Motor neuron (in vitro differentiated cells): ENCODE measurements at places on chromosomes 7 and 10. TPM values are rescaled to one million over a fixed set of nuclear protein-coding genes. Genes with fewer than 3 reads are reported as not detected.

The NRAP gene
- 5.1 and 5.3 TPM in 2 replicates for total RNA-seq

The PPIF gene
- 18.3 and 25.4 TPM in 2 replicates for total RNA-seq

The GRID2IP gene
- total RNA-seq, result 0.25 and 0.27 TPM in 2 replicates

The MYO1G gene
- total RNA-seq, result 0.34 and 0.52 TPM in 2 replicates

The CTAGE15 gene
- not detected in 2 replicates for total RNA-seq

The ZNF273 gene
- total RNA-seq, result 2.2 and 2.3 TPM in 2 replicates

The SUN3 gene
- not detected in 2 replicates for total RNA-seq

The ARPC1B gene
- total RNA-seq, result 106 and 150 TPM in 2 replicates

The TWIST1 gene
- total RNA-seq, result 0.78 and 1.3 TPM in 2 replicates

The CTAGE8 gene
- total RNA-seq, result 0.42 TPM in 1 of 2 replicates, not detected in the other

The EBLN1 gene
- 3.1 and 4.0 TPM in 2 replicates for total RNA-seq

The NCF1 gene
- total RNA-seq, result 0.50 and 0.83 TPM in 2 replicates

The CYP3A7 gene
- total RNA-seq, result 1.1 and 1.2 TPM in 2 replicates

The NUTM2A gene
- total RNA-seq, result 3.2 and 3.6 TPM in 2 replicates

The GPR37 gene
- 22.9 and 23.3 TPM in 2 replicates for total RNA-seq

The INHBA gene
- 2.0 and 2.7 TPM in 2 replicates for total RNA-seq

The UNCX gene
- 0.21 TPM in 1 of 2 replicates, not detected in the other for total RNA-seq

The MUC12 gene
- total RNA-seq, result 1.3 and 1.4 TPM in 2 replicates

The OR2A7 gene
- 0.18 and 0.21 TPM in 2 replicates for total RNA-seq

The OR2A42 gene
- total RNA-seq, result 0.25 TPM in 1 of 2 replicates, not detected in the other

The TMEM229A gene
- total RNA-seq, result 1.4 and 2.6 TPM in 2 replicates

The NPC1L1 gene
- 0.15 and 0.16 TPM in 2 replicates for total RNA-seq

The LIPF gene
- not detected in 2 replicates for total RNA-seq

The HPSE2 gene
- total RNA-seq, result 0.89 TPM in 1 of 2 replicates, not detected in the other

The OR6V1 gene
- total RNA-seq, result 0.27 and 0.47 TPM in 2 replicates

The BICC1 gene
- total RNA-seq, result 2.6 and 3.2 TPM in 2 replicates

The PURB gene
- total RNA-seq, result 10.1 and 11.0 TPM in 2 replicates

The PRTFDC1 gene
- 6.6 and 7.1 TPM in 2 replicates for total RNA-seq

The LBX1 gene
- total RNA-seq, result 0.29 and 0.52 TPM in 2 replicates

The ASIC3 gene
- total RNA-seq, result 4.9 and 6.9 TPM in 2 replicates

The SLC18A3 gene
- 17.7 and 19.1 TPM in 2 replicates for total RNA-seq

The TSPAN15 gene
- 7.0 and 8.0 TPM in 2 replicates for total RNA-seq

The SHH gene
- 0.07 and 0.79 TPM in 2 replicates for total RNA-seq

The PKD1L1 gene
- total RNA-seq, result 0.22 and 0.38 TPM in 2 replicates

The CLDN3 gene
- 0.63 and 1.2 TPM in 2 replicates for total RNA-seq

The SHTN1 gene
- total RNA-seq, result 20.0 and 24.2 TPM in 2 replicates

The FAM180A gene
- total RNA-seq, result 1.1 TPM in 1 of 2 replicates, not detected in the other

The GIMAP7 gene
- total RNA-seq, result not detected in 2 replicates

The GPR22 gene
- total RNA-seq, result 5.5 and 6.1 TPM in 2 replicates

The ZNF33B gene
- total RNA-seq, result 23.7 and 24.3 TPM in 2 replicates

The PIP gene
- total RNA-seq, result not detected in 2 replicates

The FERD3L gene
- not detected in 2 replicates for total RNA-seq

The BTBD16 gene
- 0.76 TPM in 1 of 2 replicates, not detected in the other for total RNA-seq

The SLC16A12 gene
- total RNA-seq, result not detected in 2 replicates

The NKX6-2 gene
- 0.45 TPM in 1 of 2 replicates, not detected in the other for total RNA-seq
